Right cardiac atrium (tissue), 5 donors: ENCODE measurements at places on chromosomes 4 and X.

DNA sequence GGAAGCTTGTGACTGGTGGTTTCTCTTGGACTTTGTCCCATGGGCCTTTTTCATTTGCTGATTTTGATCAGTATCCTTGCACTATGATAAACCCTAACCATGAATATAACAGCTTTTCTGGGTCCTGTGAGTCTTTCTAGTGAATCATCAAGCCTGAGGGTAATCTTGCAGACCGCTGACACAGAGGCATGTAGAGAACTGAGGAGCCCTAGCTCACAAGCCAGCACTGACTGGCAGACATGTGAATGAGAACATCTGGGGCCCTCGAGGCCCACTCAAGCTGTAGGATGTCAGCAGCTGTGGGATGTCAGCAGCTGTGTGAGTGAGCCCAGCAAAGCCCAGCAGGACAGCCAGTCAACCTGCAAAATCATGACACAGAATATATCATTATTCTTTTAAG, 36.7 kb downstream of the HMGB3 start:
- DNase-seq: no peak

DNA sequence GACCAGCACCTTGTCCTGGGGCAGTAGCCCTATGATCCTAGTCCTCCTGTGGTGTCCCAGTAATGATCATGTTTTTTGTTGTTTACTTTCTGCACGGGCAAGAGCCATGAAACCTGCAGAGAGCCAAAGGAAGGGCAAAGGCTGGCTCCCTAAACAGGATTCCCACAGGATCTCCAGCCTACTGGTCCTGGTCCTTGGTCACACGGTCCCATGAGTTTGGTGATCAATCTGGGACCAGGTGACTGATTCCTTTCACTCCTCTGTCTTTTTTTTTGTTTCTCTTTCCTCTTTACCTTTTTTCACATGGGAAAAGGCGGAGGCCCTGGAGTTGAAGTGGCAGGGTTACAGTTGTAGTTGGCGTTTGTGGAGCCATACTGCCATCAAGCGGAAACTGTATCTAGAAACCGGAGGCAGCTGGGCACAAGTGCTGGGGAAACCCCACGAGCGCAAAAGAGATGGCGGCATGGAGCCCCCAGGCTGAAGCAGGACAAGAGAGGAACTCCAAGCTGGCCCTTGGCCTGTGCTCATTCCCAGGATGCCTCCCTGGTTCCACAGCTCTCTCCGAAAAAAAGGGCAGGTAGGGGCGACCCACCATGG, 34.6 kb downstream of the NBDY start:
- DNase-seq: peak; percentile 76

DNA sequence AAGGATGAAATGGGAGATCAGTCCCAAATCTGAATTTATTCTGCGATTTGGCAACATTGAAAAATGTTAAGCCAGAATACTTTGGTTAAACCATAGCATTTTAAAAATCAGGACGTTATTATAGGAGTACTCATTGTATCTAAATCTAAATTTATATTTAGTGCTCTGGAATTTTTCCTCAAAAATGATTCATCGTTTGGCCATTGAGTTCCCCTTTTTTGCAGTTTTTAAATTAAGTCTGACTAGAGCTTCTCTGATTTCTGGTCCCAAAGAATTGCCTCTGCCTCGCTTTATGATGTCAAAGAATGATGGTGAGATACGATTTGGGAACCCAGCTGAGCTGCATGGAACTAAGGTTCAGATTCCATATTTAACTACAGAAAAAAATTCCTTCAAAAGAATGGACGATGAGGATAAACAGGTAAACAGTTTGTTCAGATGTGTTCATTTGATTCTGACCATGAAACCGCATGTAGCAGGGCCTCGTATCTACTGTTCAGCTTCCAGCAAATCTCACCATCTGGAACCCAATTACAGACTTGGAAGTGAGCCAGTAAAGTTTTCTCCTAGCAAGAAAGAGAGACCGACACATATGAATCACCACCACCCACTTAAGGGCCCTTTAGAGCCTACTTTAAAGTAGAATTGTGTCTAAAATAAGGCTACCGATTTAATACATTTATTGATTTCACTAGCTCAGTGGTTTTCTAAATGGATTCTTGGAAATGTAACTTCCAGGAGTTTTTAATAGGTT, 75.6 kb downstream of the REPS2 start:
- no peak for DNase-seq

- no peak for DNase-seq
Measured at GRCh38 chr4:165297626-165298025, 29.8 kb upstream of the MSMO1 start.

- DNase-seq: no peak
Measured at GRCh38 chr4:172777729-172778431, 390.7 kb upstream of the GALNT7 start.

DNA sequence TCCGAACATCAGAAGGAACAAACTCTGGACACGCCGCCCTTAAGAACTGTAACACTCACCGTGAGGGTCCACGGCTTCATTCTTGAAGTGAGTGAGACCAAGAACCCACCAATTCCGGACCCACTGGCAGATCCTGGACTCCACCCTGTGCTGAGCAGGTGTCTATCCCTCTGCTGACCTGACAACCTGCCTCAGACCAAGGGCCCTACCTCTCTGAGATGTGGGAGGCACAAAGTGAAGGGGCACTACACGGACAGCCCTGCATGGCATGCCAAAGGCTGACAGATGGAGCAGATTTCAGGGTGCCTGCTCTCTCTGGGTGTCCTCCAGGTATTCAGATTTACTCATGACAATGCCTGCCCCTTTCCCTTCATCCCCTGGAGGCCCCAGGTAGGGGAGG, 14.0 kb upstream of the HSFX1 start:
- DNase-seq: no peak

GRCh38 chr4:14783011-14783877, 219.0 kb upstream of the CPEB2 start:
- DNase-seq: no peak

DNA sequence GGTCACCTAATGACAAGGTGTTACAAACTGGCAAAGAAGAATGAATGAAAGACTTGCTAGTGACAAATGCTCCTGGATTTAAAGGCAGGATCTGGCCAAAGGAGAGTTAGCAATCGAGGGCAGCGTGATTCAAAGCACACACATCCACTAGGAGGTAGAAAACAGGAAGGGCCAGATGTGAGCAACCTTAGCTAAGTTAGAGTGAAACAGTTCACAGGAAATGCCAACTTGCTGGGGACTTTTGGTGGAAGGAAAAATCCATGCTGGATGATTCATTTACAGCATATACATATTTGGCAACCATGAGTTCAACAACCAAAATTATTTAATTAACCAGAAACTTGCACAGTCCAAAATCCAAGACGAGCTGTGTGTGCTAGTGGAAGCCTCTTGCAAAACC, 276.9 kb downstream of the PTTG2 start:
- DNase-seq: no peak

- no peak for DNase-seq
Measured at GRCh38 chr4:152588869-152589268, 53.0 kb upstream of the FBXW7 start.

GRCh38 chr4:110414561-110414920, 61.4 kb upstream of the ENPEP start:
- DNase-seq: no peak

GRCh38 chrX:150899191-150899757, 806 bp upstream of the CD99L2 start:
- DNase-seq: peak; percentile 32

- no peak for DNase-seq
Measured at GRCh38 chr4:141130947-141131605, 2.2 kb downstream of the RNF150 start.

GRCh38 chrX:19245711-19246269, 97.9 kb upstream of the PDHA1 start:
- no peak for DNase-seq

GRCh38 chr4:99763635-99764101, 53.0 kb upstream of the DAPP1 start:
- no peak for DNase-seq

DNA sequence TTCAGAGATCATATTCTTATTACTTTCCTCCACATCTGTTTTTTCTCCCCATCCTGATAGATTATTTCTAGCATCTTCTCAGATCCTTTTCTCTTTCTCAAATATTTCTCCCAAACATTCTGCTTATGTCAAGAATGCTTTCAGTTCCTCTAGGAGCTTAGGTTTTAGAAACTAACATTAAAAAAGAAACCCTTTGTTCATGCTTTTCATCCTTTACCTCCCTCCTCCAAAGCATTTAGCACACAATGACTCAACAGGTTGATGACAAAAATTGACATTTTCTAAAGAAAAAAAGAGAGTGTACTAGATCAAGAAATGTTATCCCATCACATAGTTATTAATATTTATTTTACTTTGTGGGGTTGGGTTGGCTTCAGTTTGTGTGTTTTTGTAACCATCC, 16.5 kb upstream of the ALB start:
- no peak for DNase-seq

DNA sequence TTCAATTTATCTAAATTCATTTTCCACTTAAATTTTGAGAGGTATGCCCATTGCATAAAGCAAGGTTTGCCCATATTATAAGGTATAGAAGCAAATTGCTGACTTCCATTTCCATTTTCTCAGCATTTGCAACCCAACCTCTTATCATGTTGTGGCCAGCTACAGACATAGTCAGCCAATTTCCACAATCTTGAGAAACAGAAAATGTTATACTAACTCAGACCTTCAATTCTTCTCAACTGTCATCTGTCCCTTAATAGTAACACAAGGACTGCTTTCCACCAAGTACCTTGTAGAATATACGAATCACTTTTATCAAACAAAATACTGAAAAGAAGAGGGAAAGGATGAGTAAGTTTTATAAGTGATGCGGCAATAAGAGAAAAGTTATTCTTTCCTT, 11.2 kb upstream of the GRIA3 start:
- no peak for DNase-seq

- DNase-seq: no peak
Measured at GRCh38 chr4:113958766-113959538, 20.5 kb downstream of the ARSJ start.

- DNase-seq: no peak
Measured at GRCh38 chr4:186168750-186169149, 22.6 kb upstream of the CYP4V2 start.

DNA sequence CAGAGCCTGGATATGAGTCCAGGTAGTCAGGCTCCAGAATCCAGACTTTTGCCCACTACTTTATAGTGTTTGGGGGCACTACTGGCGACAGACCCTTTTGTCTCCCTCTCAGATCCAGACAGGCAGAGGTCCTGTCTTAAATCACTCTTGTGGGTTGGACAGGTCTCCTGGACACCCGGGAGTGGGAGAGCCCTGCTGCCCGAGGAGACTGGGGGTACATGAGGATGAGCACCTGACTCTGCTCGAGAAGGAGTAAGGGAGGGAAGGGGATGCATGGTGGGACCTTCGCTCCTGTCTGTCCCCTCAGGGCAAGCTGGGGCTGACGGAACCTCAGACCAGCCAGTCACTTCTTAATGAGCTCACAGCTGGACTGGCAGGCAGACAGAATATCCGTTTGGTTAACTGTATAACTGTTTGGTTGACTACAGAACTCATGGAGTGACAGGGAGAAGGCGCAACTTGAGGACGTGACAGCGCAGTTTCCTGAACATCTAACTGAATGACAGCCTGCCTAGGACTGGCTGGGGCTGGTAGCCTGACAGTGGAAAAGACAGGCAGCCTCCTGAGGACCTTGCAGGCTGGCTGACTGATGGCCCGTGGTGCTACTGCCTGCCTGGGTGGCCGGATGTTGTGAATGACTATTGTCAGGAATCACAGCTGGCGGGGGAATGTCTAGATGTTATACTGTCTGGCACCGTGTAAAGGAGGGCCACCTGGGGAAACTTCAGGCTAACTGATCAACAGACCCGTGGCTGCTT, 1.6 kb upstream of the SUV39H1 start:
- DNase-seq: no peak

DNA sequence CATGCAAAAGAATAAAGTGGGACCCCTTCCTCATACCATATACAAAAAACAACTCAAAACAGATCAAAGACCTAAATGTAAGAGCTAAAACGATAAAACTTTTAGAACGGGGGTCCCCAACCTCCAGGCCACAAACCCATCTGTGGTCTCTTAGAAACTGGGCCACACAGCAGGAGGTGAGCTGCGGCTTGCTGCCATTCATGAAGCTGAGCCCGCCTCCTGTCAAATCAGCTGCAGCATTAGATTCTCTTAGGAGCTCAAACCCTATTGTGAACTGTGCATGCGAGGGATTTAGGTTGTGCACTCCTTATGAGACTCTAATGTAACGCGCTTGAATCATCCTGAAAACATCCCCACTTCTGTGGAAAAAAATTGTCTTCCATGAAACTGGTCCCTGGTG, 7.0 kb upstream of the GATA1 start:
- no peak for DNase-seq

GRCh38 chr4:152590179-152591031, 54.5 kb upstream of the FBXW7 start:
- DNase-seq: no peak

DNA sequence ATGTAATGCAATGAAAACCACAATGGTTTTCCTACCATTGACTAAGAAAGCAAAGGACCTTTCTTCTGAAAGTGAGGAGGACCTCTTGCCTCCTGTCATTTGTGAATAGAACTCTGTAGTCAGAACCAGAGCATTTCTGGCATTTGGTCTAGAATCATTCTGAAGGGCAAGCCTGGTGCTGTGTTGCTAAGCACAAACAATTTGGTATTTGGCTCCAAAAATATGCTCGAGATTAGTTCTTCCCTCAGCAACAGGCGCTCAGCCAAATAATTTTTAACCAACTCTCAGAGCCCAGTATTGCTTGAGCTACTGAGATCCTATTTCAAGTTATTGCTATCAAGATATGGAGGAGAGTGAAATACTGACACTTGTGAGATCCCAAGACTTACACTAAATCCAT, 71.0 kb downstream of the SNCA start:
- DNase-seq: no peak

- no peak for DNase-seq
Measured at GRCh38 chr4:183499801-183500200, 5.1 kb upstream of the ING2 start.

- no peak for DNase-seq
Measured at GRCh38 chr4:6147441-6147840, 52.9 kb downstream of the JAKMIP1 start.

- no peak for DNase-seq
Measured at GRCh38 chr4:105569057-105569865, 16.8 kb downstream of the ARHGEF38 start.

DNA sequence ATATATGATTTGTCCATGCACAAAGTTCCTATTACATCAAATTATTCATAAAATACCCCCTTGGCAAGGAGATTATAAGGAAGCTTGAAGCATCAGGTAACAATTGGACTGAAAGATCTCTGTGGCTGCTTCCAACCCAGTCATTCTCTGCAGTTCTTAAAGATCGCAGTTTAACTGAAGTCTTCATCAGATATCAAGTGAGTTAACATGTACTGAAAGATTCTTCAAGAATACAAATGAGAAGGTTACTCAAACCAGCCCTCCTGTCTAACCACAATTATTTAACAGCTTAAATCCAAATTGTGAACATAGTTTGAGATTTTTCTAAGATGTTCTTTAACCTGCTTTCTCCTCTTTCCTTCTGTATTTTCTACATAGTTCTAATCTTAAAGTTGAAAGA, 56.1 kb downstream of the SLC10A7 start:
- no peak for DNase-seq

GRCh38 chr4:118676128-118676527, 9.1 kb upstream of the METTL14 start:
- DNase-seq: no peak
